Endodermal cell (in vitro differentiated cells): ENCODE measurements at places on chromosomes 11 and 22. TPM values are rescaled to one million over a fixed set of nuclear protein-coding genes. Genes with fewer than 3 reads are reported as not detected.
A peak's percentile ranks its signal among the peaks of the same experiment; 100 is the strongest.

Gene OR5M11
- total RNA-seq: not detected in 2 replicates

Gene RBMXL2
- total RNA-seq: not detected in 2 replicates

Gene ABTB2
- total RNA-seq: 5.2 and 5.3 TPM in 2 replicates

Gene YPEL1
- total RNA-seq: 23.4 to 33.1 TPM (median 23.7 TPM) in 3 replicates

Gene OR8G5
- 0.18 TPM in 1 of 2 replicates, not detected in the other for total RNA-seq

Gene OR52N4
- not detected in 3 replicates for total RNA-seq

Gene KRTAP5-7
- total RNA-seq: not detected in 2 replicates

Gene KDM4E
- not detected in 3 replicates for total RNA-seq

Gene CNTF
- 1.8 and 3.7 TPM in 2 replicates for total RNA-seq

Gene FAM227A
- total RNA-seq: 6.0 and 9.1 TPM in 2 replicates

Gene GPHA2
- not detected in 3 replicates for total RNA-seq

Gene CRYBB3
- 0.48 TPM in 1 of 3 replicates, not detected in the others for total RNA-seq

Gene LRRC32
- total RNA-seq: 1.3 TPM in 2 replicates

Gene MOV10L1
- total RNA-seq: 0.27 and 0.31 TPM in 2 replicates

Gene CBX7
- total RNA-seq: 22.0 to 25.4 TPM (median 23.8 TPM) in 3 replicates

DNA sequence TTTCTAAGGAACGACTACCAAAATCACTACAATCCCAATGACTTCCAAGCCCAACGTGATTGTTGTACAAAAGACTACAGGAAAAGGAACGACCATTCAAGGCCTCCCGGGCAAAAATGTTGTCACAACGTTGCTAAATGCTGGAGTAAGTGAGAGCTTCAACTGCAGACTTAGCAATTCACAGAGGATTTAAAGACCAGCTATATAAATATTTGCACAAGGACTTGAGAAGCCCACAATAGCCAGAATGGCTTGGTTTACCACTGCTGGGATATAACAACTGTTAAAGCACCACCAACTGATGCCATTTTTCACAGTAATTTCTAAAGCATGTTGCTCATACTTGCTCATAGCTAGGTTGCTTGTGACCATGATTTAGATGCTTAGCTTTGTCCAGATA, 78.3 kb downstream of the EMSY start:
- H3K27ac ChIP-seq: no peak overlapping the region
- H3K27me3 ChIP-seq: no peaks in the 10 kb centered on the region
- H3K4me3 ChIP-seq: peak overlapping the region; percentile 47
- peaks cover 19% of the 10 kb centered on the region for H3K4me1 ChIP-seq
- DNase-seq: peak; percentile 52
- H3K36me3 ChIP-seq: peaks cover 18% of the 10 kb centered on the region

DNA sequence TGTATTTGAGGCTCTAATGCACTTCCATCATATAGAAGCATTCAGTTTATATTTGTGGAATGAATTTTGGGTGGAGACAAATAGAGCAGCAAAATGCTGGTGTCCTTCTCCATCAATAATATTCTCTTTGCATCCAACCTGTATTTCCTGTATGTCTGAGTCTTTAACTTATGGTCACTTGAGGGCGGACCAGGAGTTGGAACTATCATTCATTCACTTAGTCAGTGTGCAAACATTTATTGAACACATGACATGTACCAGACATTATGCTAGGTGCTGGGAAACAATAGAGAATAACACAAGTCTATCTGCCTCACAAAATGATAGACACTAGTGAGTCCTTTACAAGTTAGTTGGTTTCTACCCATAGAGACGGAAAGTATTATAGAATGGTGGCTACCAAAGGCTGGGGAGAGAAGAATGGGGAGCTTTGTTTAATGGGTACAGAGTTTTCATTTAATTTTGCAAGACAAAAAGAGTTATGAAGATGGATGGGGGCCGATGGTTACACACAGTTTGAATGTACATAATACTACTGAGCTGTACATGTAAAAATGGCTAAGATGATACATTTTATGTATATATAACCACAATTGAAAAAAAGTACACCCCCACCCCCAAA, 4.6 kb upstream of the TMEM123 start:
- H3K27ac ChIP-seq: no peak overlapping the region
- no peak overlapping the region for H3K4me3 ChIP-seq
- no peaks in the 10 kb centered on the region for H3K27me3 ChIP-seq
- H3K36me3 ChIP-seq: no peaks in the 10 kb centered on the region
- DNase-seq: no peak

DNA sequence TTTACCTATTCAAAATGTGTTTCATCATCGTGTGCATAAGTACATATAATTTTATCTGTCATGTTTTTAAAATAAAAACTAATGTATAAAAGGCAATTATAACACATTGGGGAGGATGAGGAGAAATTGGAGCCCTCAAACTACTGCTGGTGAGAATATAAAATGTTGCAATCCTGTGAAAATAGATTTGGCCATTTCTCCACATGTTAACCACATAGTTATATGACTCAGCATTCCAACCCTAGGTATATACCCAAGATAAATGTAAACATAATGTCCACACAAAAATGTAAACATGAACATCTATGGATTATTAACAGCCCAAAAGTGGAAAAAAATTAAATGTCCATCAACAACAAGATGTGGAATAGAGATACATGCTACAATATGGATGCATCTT, 928.0 kb upstream of the FAT3 start:
- H3K4me3 ChIP-seq: no peak overlapping the region
- H3K27ac ChIP-seq: no peak overlapping the region
- H3K27me3 ChIP-seq: no peaks in the 10 kb centered on the region
- no peaks in the 10 kb centered on the region for H3K36me3 ChIP-seq
- no peaks in the 10 kb centered on the region for H3K4me1 ChIP-seq

- peaks cover 5% of the 10 kb centered on the region for H3K36me3 ChIP-seq
- no peak overlapping the region for H3K4me3 ChIP-seq
- H3K27me3 ChIP-seq: no peaks in the 10 kb centered on the region
- H3K4me1 ChIP-seq: peaks cover 5% of the 10 kb centered on the region
Observed at GRCh38 chr11:117019871-117020270, 78.4 kb downstream of the SIK3 start.

DNA sequence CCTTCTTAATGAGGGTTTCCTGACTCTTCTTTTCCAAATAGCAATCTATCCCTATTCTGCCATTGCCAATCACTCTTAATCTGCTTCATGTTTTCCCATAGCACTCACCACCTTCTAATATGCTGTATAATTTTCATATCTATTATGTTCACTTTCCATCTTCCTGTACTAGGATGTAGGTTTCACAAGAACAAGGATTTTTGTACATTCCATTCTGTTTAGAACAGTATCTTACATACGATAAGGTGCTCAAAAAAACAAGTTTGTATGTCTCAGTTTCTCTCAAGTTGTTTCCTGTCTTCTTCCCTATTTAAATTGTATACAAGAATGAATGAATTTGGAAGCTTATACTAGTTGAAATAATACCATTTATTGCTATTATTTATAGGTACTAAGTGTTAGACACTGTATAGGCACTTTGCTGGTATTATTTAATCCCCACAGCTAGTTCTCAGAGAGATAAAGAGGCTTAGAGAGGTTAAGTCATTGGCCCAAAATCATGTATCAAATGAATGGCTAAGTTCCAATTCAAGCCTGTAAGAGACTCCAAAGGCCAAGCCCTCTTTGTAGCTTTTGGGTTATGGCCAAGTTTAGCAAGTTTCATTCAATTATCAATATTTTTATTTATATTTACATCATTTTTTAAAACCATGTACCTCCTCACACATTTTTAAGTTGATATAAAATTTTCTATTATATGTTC, 134.7 kb downstream of the PAX6 start:
- no peak overlapping the region for H3K4me3 ChIP-seq
- no peaks in the 10 kb centered on the region for H3K27me3 ChIP-seq
- H3K27ac ChIP-seq: no peak overlapping the region

DNA sequence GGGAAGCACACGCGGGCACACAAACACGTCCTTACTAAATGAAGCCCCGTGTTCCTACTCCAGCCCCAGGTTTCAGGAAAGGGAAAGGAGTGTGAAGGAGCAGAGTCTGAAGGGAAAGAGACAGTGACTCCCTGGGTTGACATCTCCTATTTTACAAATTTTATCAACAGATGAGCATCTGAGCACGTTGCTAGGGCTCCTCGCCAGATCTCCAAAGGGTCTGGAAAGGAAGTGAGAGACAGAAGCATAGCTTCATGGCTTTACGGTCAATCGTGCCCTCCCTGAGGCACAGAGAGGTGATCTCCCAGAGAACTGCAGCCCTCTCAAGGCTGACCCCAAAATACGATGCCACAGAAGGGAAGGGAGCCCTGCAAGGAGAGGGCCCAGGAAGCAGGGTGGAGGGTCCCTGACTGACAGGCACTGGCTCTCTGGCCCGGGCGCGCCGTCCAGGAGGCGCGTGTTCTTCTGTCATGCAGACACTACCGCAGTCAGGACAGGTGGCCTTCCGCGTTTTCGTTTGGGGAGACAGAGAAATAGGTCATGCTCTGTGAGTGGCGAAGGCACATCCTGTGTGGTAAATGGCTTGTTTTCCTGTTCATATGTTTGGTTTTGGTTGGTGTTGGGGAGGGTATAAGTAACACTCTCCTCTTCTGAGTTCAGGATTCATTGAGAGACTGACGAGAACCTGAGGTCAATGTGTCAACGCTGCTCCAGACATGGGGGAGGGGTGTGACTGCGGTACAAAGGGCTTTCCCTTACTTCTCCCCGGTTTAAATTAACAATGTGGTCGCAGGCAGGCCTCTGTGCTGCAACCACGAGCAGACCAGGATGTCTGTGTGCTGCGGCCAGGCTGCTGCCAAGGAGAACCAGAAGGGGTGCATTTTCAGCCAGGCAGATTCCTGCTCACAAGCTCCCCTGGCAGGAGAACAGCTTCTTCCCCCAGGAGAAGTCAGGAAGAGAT, 813.3 kb downstream of the OPCML start:
- H3K4me1 ChIP-seq: peaks cover 6% of the 10 kb centered on the region
- no peaks in the 10 kb centered on the region for H3K27me3 ChIP-seq
- no peak overlapping the region for H3K27ac ChIP-seq
- H3K36me3 ChIP-seq: no peaks in the 10 kb centered on the region

GRCh38 chr11:122313581-122313980, 197.6 kb upstream of the BLID start:
- H3K27me3 ChIP-seq: no peaks in the 10 kb centered on the region
- no peaks in the 10 kb centered on the region for H3K4me1 ChIP-seq
- DNase-seq: no peak
- no peak overlapping the region for H3K27ac ChIP-seq
- no peak overlapping the region for H3K4me3 ChIP-seq
- no peaks in the 10 kb centered on the region for H3K36me3 ChIP-seq

GRCh38 chr22:22460635-22461034, 47.9 kb downstream of the ZNF280B start:
- H3K36me3 ChIP-seq: no peaks in the 10 kb centered on the region
- DNase-seq: no peak
- no peak overlapping the region for H3K4me3 ChIP-seq

DNA sequence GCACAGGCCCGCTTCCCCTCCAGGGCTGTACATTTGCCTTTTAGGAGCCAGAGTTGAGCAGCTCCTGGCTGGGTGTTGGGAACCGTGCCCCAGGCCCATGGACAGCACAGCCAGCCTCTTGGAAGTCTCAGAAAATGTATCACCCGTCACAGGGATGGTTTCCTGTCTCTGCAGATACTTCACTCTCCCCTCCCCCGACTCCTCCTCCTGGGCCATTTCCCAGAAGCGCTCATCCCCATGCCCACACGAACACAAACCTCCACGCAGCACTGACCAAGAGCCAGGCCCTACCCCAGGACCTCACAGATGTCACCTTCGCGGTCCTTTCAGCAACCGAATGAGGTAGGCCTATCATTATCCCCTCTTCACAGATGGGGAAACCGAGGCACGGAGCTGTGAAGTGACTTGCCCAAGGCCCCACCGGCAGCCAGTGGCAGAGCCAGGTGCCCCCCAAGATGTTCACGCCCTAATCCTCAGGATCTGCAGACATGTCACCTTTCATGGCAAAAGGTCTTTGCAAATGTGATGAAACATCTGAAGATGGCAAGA, 13.0 kb upstream of the PPARA start:
- no peaks in the 10 kb centered on the region for H3K27me3 ChIP-seq
- H3K36me3 ChIP-seq: no peaks in the 10 kb centered on the region
- H3K4me3 ChIP-seq: no peak overlapping the region
- no peaks in the 10 kb centered on the region for H3K4me1 ChIP-seq
- DNase-seq: no peak

GRCh38 chr22:49726022-49726681, 101.5 kb downstream of the BRD1 start:
- no peak for DNase-seq
- no peaks in the 10 kb centered on the region for H3K36me3 ChIP-seq
- H3K4me3 ChIP-seq: no peak overlapping the region
- H3K4me1 ChIP-seq: no peaks in the 10 kb centered on the region
- H3K27ac ChIP-seq: no peak overlapping the region
- peaks cover 45% of the 10 kb centered on the region for H3K27me3 ChIP-seq

- H3K4me3 ChIP-seq: no peak overlapping the region
- H3K27ac ChIP-seq: no peak overlapping the region
- H3K27me3 ChIP-seq: no peaks in the 10 kb centered on the region
- peaks cover 46% of the 10 kb centered on the region for H3K36me3 ChIP-seq
Observed at GRCh38 chr22:37708580-37709444, 12.0 kb downstream of the TRIOBP start.

GRCh38 chr11:5153574-5154431, 754 bp downstream of the OR52A1 start:
- H3K36me3 ChIP-seq: no peaks in the 10 kb centered on the region
- no peaks in the 10 kb centered on the region for H3K27me3 ChIP-seq
- DNase-seq: no peak
- H3K4me3 ChIP-seq: no peak overlapping the region

DNA sequence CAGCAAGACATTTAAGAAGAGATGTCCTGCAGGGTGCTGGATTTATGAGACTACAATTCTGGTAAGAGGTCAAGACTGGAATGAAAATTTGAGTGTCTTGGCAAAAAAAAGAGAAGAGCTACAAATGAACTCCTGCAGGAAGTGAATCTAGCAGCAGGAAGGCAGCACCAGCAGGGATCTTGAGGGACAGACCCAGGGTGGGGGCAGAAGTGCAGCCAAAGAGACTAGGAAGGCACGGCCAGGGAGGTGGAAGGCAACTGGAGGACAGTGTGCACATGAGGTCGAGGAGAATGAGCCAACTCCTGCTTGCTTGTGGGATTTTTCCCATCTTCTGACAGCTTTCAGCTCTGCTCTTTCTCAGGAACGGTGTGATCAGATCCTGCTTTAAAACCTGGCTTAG, 263.2 kb downstream of the BUD13 start:
- H3K27ac ChIP-seq: no peak overlapping the region
- DNase-seq: peak; percentile 40
- H3K36me3 ChIP-seq: no peaks in the 10 kb centered on the region
- no peak overlapping the region for H3K4me3 ChIP-seq

DNA sequence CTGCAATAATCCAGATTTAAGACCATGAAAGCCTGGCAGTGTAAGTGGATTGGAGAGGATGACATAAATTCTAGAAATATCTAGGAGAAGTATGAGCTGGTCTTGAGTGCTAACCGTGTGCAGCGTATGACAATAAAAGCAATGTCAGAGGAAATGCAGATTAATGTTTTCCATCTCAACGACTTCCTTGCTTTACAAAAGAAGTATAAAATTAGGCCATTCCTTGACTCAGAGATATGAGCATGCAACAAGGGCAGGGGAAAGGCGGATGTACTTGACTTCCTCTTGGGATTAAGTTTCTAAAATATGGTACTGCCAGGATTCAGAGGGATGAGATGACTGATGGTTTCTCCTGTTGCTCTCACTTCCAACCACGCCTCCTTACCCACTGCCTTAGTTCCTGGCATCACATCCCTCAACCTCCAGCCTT, 32.3 kb downstream of the ADAMTS15 start:
- H3K4me1 ChIP-seq: no peaks in the 10 kb centered on the region
- H3K4me3 ChIP-seq: no peak overlapping the region
- H3K27ac ChIP-seq: no peak overlapping the region
- no peaks in the 10 kb centered on the region for H3K27me3 ChIP-seq
- no peak for DNase-seq

- H3K27ac ChIP-seq: no peak overlapping the region
- peak; percentile 46 for DNase-seq
- no peaks in the 10 kb centered on the region for H3K27me3 ChIP-seq
- H3K4me3 ChIP-seq: no peak overlapping the region
- no peaks in the 10 kb centered on the region for H3K36me3 ChIP-seq
Observed at GRCh38 chr22:32319861-32320406, 37.7 kb upstream of the RFPL3 start.
